Vagina (tissue), 2 donors: ENCODE measurements at places on chromosomes 12 and 14.
A peak's percentile ranks its signal among the peaks of the same experiment; 100 is the strongest.

DNA sequence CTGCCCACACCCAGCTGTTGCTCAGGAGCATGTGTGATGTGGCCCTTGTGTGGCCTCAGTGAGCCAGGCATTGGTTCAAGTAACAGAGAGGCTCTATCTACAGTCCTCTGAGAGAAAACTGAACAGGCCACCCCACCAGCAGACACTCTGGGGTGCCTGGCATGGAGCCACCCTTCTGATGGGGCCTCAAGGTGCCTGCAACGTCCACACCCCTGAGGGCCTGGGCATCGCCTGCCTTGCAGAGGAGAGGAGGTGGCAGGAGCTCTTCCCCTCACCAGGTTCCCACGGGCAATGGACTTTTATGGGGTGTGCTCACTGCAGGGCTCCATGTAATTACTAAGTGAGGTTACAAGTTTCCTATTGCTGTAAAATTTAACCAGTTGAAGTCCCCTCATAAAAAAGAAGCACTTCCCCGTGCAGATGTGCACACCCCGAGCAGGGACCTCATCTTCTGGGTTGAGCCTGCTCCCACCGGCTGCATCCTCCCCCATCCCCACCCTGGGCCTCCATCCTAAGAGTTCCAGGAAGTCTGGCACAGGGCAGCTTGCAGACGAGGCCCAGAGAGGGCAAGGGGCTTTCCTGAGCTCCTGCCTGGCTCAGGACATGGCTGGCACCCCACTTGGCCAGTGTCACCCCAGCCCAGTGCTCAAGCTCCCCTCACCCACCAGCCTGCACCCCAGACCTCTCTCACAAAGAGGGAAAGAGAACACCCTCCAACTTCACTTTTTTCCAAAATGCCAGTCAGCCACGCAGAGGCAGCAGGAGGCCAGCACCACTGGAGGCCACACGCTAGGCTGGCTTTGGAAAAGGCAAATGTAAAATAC, 270.4 kb upstream of the RTL1 start:
- DNase-seq, result peak; percentile 69

- no peak for DNase-seq
These were observed 153.7 kb downstream of the ZFP36L1 start for GRCh38 chr14:68639000-68639757.

GRCh38 chr14:78498062-78498595, 328.0 kb downstream of the NRXN3 start:
- no peak for DNase-seq

DNA sequence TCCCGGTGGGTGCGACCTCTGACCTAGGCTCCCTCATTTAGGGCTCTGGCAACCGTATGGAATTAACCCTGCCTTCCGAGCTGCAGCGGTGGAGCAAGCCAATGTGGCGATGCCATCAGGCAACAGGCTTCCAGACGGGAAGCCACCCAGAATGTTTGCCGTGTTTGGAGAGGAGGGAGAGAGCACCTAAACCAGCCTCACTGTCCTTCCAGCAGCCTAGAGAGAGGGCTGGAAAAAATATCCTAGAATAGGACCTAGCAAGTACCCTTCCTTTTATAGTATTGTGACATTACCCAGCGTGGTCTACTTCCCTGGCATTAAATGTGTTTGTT, 287 bp upstream of the SLC2A13 start:
- no peak for DNase-seq

GRCh38 chr12:27787559-27787958, 7.5 kb upstream of the MANSC4 start:
- DNase-seq, result no peak

DNA sequence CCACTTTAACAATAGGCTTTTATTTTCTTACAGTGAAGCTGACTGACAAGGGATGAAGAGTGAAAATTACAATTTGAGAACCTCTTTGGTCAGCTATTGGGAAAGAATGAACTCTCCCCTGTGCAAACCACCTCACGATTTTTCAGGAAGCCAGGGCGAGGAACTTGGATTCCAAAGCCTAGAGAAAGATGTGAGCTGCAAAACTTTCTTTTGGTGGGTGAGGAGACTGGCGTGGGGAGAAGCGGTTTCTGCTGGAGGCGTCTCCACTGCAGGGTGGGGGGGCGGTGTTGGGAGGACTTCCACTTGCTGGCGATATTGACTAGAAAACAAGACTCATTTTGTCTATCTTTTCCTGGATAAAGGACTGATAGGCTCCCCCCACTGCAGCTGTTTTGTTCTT, 59.3 kb upstream of the VRK1 start:
- DNase-seq, result no peak
